ENCODE measurements at places on chromosomes 12 and 14.

- DNase-seq: no peak
These were observed 386 bp downstream of the HDAC7 start for GRCh38 chr12:47819138-47819895.

- DNase-seq: no peak
These were observed 1.9 kb upstream of the RAB35 start for GRCh38 chr12:120118321-120119061.

- DNase-seq: no peak
These were observed 83.2 kb upstream of the EIF5 start for GRCh38 chr14:103250874-103251273.

DNA sequence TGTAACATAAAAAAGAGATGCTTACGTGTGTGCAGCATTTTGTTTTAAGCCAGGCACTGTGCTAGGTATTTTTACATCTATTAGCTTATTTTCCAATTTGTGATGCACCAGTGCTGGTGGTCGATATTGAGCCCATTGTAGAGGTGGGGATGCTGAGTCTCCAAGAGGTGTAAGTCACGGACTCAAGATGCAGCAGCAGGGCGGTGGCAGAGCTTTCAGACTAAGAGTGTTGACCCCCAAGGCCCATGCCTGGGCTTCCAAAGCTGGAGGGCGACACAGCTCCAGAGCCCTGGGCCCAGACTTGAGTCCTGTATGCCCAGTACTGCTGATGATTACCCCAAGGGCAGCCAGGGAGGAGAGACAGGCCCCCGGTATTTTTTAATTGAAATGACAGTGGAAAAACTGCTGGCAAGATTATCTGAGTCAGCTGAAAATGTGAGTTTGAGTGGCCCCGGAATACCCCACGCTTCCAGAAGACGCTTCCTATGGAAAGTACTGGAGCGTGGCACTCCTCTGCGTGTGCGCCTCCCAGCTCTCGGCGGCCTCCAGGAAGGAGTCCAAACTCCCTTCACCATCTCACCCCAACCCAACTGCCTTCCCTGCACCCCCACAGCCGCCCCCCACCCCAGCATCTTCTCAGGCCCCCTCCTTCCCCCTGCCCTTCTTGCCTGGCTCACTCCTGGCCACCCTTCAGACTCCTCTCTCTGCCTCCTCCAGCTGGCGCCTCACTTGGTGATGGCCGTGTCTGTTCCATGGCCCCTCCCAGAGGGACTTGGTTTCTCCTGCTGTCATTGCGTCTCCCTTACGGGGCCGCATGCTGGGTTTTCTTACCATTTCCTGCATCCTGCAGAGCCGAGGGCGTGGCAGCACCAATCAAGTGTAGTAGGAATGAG is 40.7 kb downstream of the ELK3 start:
- no peak for DNase-seq

GRCh38 chr14:60051721-60052221 is 40.0 kb upstream of the PCNX4 start:
- no peak for DNase-seq

DNA sequence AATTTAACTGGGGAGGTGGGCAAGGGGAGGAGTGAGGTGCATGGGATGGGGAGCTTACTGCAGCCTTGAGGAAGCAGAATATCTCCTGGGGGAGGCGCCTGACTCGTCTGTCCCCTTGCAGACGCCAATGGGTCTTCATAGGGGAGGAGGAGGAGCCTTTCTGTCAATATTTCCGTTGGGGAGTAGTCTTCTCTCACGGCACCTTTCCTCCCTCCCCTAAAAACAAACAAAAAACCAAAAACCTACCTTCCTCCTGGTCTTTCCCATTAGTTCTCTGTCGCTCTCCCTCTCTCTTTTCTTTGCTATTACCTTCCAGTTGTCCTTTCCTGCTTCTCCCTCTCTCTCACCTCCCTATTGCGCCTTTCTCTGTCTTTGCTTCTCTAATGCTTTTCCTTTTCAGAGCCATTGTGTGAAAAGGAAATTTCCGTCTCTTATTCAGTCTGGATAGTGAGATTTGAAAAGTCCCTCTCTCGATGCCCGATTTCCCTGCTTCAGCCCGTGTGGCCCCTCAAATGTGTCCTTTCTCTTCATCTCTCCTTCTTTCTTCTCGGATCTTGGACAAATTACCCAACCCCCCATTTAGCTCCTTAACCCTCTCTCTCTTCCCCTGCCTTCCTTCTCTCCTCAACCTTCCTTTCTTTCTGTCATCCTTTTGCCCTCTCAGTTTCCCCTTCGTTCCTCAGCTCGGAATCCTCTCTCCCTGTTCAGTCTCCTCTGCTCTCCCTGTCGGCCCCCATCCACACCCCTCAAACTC is 5.9 kb downstream of the GPR84 start:
- DNase-seq: peak; percentile 37

DNA sequence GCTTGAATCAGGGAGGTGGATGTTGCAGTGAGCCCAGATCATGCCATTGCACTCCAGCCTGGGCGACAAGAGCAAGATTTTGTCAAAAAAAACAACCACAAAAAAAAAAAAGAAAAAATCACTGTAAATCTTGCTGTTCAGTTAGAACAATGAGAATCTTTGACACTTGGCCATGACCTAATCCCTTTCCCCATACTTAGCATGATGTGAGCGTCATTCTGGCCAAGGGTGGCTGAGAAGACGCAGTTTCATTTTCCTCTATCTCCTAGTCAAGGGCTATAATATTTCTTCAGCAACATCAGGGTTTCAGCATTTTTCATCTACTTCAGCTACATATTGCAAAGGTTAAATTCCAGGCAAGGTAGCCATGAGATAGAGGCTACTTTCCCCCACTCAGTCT is 599.4 kb upstream of the MDGA2 start:
- no peak for DNase-seq

GRCh38 chr14:70696026-70696425 is 54.3 kb downstream of the TTC9 start:
- DNase-seq: no peak

- DNase-seq: no peak
These were observed 60.8 kb upstream of the EVL start for GRCh38 chr14:100004392-100004791.

- no peak for DNase-seq
These were observed 8.3 kb upstream of the HVCN1 start for GRCh38 chr12:110697236-110697635.

DNA sequence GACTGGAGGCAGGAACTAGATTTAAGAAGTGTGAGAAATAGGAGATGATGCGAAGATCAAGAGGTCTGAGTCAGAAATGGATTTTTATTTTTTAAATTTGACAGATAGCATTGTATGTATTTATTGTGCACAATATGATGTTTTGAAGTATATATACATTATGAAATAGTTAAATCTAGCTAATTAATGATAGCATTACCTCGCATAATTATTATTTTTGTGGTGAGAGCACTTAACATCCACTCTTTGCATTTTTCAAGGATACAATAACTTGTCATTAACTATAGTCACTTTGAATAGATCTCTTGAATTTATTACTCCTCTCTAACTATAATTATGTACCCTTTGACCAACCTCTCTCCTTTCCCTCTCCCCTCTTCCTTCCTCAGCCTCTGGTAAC is 3.7 kb downstream of the SMOC1 start:
- no peak for DNase-seq

- DNase-seq: no peak
These were observed 115.1 kb downstream of the TTC7B start for GRCh38 chr14:90700933-90701776.

- DNase-seq: no peak
These were observed 3.8 kb upstream of the SDSL start for GRCh38 chr12:113418213-113418879.

DNA sequence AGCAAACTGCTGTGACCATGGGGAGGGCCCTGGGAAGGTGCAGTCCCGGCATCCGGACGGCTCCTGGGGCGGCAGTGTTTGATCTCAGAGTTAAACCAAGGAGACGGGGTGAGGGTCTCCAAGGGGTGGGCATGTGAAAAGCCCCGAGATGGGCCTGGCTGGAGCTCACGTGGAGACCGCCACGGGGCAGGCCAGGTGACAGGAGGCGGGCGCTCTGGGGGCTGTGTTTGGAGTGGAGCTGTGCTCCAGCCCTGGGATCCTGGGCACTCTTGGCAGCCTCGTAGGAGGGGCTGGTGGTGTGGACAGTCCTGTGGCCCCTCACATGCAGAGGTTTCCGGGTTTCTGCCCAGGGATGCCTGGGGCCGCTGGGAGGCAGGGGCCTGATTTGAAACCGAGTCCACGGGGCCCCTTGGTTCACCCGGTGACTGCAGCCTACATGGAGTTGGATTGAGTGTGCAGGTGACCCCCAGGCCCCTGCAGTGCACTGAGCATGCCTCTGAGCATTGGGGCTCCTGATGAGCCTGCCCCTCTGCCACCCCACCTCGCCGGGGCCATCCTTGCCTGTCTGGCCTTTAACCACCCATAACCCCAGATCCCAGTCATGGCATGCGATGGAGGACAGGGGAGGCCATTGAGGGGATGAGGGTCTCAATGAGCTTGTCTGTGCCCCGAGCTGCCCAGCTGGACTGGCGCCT is 8.4 kb downstream of the KIF26A start:
- DNase-seq: no peak

DNA sequence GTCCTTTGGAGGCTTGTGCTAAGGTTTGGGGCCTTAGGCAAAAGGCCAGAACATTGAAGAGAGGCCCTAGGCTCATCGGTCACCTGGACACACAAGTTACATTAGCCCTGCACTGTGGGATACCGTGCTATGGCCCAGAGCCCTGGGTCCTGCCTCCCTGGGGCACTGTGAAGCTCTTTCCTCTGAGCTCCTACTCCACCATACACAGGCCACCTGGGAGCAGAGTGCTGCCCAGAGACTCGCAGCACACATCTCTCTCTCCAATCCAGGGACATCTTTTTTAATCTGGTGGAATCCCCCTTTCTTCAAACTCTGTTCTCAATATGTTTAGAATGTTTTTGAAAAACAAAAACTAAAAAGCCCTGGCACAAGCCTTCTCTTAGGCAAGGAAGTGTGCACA is 314.2 kb upstream of the RGS6 start:
- no peak for DNase-seq

- DNase-seq: no peak
These were observed 14.0 kb downstream of the OTX2 start for GRCh38 chr14:56796259-56796658.

DNA sequence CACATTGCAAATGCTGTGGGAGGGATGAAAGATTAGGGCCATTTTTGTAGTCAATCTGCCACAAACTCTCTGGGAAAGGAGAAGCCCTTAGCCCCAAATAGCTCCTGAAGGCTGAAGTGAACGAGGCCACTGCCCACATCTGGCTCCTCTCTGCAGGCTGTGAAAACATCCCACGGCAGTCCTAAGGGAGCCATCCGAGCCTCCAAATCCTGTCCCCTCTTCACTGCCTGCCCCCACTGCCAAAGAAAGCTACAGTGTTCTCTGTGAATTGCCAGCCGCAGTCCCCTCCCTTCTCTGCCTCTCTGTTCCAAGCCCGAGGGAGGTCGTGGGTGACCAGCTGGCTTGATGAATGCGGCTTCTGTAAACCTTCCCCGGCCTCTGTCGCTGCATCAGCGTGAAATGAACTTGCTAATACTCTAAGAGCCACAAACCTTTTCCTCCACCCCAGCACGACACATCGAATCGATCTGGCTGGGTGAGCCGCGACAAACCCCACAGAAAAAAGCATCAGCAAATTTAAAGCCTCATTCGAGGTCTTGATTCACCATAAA is 180.7 kb upstream of the NRXN3 start:
- DNase-seq: no peak

DNA sequence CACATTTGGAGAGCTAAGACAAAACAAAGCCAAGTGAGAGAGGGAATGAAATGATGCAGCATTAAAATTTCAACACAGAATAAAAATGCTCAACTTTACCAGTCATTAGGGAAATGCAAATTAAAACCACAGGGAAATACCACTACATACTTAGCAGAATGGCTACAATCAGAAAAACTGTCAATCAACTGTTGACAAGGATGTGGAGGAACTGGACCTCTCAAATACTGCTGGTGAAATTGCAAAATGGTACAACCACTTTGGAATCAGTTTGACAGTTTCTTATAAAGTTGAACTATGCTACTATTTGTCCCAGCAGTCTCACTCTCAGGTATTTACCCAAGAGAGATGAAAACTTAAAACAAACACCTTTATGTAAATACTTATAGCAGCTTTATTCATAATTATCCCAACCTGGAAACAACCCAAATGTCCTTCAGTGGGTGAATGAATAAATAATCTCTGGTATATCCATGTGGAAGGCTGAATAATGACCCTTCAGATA is 43.8 kb upstream of the KTN1 start:
- no peak for DNase-seq
